ENCODE measurements at places on chromosomes 4 and X.

DNA sequence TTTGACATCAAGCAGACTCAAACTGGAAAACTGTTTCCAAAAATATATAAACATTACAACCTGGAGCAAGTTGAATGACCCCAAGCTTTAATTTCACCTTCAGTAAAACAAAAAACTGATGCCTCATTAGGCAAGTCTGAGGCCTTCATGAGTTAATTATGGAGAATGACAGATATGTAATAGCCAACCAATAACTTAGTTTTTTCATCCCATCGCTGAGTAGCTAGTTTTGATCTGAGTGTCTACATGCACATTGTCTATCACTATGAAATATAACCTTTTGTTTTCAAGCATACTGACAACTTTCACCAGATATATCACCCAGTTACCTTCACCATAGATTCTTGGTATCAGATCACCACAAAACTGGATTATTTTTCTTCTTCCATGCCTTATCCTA, 16.4 kb downstream of the PRKG2 start:
- no peak for DNase-seq

- DNase-seq = no peak
Observed at GRCh38 chrX:7351926-7352325, 204.0 kb upstream of the PUDP start.

GRCh38 chr4:40065010-40065409, 8.4 kb downstream of the N4BP2 start:
- DNase-seq = no peak

GRCh38 chrX:155314260-155314659, 20.2 kb downstream of the CLIC2 start:
- no peak for DNase-seq

DNA sequence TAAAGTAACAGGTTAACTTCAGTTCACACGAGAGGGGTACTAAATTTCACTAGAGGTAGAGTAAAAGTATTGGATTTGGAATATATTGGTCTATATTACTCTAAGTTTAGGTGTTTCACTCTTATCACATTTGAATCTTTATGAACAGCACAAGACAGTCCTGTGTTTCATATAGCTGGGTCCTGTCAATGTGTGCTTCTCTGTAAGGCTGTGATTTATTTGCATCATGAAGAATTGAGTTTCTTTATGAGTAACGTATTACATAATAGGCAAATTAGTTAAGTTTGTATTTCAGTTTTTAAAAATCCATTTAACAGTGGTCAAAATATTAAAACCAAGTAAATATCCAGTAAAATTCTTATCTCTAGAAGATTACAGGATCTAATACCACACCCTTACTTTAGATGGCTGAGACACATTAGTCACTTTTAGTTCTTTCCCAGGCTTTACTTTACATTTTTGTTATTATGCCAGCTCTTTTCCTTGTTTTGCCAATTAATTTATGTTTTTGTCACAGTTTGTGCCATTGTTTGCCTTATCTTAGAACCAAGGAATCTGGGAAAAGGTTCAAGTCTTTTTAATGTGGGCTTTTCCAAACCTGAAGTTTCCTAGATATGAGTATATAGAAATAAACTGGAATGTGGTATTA, 32.1 kb downstream of the NUDT6 start:
- no peak for DNase-seq

DNA sequence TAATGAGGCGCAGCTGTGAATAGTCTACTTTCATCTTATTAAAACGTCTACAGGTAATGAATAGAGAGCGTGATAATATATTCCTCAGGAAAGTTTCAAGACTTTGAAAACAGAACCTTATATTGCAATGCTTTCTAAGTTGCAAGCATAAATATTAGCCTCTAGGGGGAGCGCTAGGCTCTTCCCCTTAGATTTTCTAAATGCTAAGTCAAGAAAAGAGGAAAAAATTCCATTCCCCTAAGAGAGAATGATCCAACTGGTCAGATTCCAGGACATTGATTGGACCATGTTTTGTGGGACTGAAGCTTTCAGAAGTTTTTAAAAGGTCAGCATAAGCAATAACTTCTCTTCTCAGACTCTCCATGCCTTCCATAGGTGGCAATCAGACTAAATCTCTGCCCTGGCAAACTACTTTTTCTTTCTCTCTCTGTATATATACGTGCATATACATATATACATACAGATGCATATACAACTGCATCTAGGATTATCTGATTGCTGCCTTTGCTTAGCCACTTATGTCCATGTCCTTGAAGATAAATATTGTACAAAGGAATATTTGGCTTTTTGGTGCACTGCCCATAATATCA, 492.9 kb downstream of the INPP4B start:
- DNase-seq = no peak

GRCh38 chr4:184644553-184645307, 4.5 kb downstream of the CASP3 start:
- DNase-seq = no peak

DNA sequence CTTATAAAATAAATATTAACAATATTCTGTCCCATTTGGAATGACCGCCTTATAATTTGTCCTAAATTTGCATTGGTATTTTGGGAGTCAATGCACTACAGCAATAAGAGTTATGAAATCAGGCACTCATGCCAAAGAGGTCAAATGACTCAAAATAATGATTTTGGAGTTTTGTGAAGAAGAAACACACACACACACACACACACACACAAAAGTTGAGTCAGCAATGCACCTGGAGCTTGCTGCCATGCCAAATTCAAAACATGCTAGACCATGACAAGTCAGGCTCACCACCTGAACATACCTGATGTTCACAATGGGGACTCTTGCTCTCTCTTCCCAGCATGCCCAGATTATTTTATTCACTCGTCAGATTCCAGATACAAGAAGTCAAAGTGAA, 56.7 kb downstream of the PROM1 start:
- DNase-seq = no peak

DNA sequence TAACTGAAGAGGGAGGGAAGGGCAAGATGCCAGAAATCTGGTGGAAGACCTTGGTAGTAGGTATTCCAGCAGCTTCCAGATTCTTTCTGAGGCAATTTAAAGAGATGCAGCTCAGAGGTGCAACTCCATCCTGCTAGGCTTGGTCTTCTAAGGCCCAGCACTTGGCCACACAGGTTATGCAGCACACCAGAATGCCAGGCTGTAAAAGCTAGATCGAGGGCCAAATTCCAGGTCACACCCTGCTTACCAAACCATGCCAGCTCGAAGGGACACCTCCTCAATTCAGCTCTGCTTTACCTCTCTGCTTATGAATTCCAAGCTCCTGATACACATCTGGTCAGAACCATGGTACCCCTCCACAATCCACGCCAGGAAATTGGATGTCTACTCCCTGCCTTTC, 19.8 kb upstream of the ATXN3L start:
- no peak for DNase-seq

- no peak for DNase-seq
Observed at GRCh38 chr4:162352580-162353107, 188.8 kb upstream of the FSTL5 start.

GRCh38 chr4:120071192-120071795, 4.6 kb upstream of the MAD2L1 start:
- peak; percentile 36 for DNase-seq

DNA sequence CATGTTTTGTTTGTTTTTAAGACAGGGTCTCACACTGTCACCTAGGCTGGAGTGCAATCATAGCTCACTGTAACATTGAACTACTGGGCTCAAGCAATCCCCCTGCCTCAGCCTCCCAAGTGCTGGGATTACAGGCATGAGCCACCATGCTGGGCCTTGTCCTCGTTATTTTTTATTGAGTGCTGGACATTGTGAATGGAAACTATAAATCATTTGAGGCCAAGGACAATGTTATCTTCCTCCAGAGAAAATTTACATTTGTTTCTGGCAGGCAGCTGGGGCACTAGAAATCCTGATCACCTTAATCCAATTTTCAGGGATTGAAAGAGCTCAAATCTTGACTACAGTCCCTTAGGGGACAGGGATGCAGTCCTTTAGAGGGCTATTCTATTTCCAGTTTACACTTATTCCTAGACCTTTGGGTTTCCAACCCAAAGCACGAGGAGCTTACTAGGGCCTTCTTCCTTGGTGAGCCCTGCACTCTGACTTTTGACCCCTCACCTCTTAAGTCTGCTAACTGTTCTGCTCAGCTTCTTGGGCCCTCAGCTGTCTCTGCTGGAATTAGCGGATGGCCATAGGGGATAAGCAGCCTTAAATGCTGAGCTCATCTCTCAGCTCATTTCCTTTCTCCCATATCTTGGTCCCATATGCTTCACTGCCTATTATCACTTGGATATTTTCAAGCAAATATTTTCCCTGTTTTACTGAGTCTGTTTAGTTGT, 23.0 kb upstream of the PDZD4 start:
- DNase-seq = no peak

- no peak for DNase-seq
Observed at GRCh38 chr4:152723236-152723635, 43.4 kb upstream of the TMEM154 start.

DNA sequence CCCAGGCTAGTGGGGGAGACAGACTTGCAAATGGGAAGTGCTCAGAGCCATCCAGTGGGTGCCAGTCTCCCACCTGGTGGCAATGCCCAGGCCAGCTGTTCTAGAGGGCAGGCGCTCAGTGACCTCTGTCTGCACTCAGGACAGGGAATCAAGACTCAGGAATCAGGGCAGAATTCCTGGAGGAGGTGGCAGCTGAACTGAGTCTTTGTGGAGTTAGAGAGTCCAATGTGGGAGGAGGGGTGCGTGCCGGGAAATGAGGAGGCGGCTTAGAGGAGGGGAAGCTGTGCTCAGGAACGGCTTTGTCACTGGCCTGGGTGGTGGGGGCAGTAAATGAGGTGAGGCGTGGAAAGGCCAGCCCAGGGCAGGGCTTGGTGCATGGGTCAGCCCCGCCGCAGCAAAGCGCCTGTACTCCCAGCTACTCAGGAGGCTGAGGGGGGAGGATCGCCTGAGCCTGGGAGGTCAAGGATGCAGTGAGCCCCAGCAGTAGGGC, 31.3 kb upstream of the SORCS2 start:
- DNase-seq = no peak

- no peak for DNase-seq
Observed at GRCh38 chr4:171793723-171794122, 19.5 kb upstream of the GALNTL6 start.

GRCh38 chr4:127601029-127601428, 31.7 kb upstream of the INTU start:
- DNase-seq = no peak

GRCh38 chrX:21490341-21490740, 116.1 kb downstream of the CNKSR2 start:
- DNase-seq = peak; percentile 0

- no peak for DNase-seq
Observed at GRCh38 chrX:23959781-23960180, 52.0 kb downstream of the CXorf58 start.

- DNase-seq = no peak
Observed at GRCh38 chr4:14524276-14524675, 478.0 kb upstream of the CPEB2 start.

DNA sequence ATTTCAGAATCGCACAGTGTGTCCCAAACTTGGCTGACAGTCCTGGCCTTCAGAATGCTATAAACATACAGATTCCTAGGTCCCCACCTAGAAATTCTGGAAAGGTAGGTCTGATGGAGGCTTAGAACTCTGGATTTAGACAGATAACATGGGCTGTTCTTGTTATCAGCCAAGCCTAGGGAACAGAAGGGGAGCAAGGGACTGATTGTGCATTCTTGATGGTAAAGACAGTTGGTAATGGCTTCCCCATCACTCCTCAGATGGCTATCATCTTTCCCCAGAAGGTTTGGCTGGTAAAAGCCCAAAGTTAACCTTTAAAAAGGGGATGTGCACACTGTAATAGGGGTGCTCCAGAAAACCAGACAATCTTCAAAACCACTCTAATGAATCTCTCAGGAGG, 35.7 kb downstream of the DIPK2B start:
- no peak for DNase-seq

DNA sequence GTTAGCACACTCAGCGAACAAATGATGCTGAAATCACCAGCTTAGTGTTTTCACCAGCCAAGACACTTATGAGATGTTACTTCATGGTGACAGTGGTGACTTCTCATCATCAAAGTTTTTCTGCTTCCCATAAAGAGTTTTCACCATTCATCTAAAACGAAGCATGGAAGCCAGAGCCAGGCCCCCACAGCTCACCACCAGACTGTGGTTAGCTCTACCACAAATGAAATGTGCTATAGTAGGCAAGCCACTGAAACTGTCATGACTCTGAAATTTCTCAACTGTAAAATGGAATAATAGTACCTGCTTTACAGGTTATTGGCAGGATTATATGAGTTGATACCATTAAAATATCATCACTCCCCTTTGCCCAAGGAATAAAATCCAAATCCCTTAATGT, 56.4 kb upstream of the HHIP start:
- DNase-seq = no peak

GRCh38 chr4:111393781-111394180, 751.5 kb upstream of the FAM241A start:
- no peak for DNase-seq

- DNase-seq = no peak
Observed at GRCh38 chrX:122269243-122269781, 914.8 kb upstream of the GRIA3 start.

GRCh38 chrX:37753384-37753783, 26.5 kb upstream of the CYBB start:
- no peak for DNase-seq

GRCh38 chr4:52868133-52868532, 6.0 kb downstream of the RASL11B start:
- peak; percentile 12 for DNase-seq

GRCh38 chrX:140504371-140505324, at the start of gene SOX3:
TSS of gene SOX3 (minus strand) at chrX:140505069. CDS start at chrX:140505060, 9 bp downstream.
- DNase-seq = no peak

GRCh38 chr4:37157476-37158167, 86.9 kb upstream of the NWD2 start:
- no peak for DNase-seq

DNA sequence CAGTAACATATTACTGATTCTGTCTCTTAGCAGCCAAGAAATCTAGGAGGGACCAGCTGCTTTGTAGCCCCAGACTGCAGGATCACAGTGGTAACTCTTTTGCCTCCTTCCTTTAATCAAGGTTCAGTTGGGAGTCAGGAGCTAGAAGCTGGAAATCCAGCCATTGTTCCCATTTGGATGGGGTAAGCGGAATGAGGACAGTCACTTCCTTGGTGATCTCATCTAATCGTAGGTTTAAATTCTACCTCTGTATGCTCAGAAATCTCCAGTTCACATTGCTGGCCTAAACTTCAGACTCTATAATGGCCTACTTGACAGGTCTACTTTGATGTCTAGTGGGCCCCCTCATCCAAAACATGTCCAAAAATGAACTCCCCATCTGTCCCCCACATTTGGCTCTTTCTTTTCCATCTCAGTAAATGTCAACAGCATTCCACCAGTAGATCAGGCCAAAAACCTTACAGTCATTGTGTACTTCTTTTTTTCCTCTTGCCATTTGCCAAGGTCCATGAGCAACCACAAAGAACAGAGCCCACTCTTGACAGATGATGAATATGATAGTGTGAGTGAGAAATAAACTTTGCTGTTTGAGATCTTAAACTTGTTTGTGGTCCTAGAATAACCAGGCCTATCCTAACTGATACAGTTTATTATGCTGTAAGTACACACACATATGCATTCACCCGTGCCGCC, 40.1 kb downstream of the WWC2 start:
- DNase-seq = no peak

- no peak for DNase-seq
Observed at GRCh38 chrX:45352611-45353010, 151.9 kb upstream of the DIPK2B start.
